Type B pancreatic cell (in vitro differentiated cells): ENCODE measurements at places on chromosomes 1 and 21. TPM values are rescaled to one million over a fixed set of nuclear protein-coding genes. Genes with fewer than 3 reads are reported as not detected.
A peak's percentile ranks its signal among the peaks of the same experiment; 100 is the strongest.

DNA sequence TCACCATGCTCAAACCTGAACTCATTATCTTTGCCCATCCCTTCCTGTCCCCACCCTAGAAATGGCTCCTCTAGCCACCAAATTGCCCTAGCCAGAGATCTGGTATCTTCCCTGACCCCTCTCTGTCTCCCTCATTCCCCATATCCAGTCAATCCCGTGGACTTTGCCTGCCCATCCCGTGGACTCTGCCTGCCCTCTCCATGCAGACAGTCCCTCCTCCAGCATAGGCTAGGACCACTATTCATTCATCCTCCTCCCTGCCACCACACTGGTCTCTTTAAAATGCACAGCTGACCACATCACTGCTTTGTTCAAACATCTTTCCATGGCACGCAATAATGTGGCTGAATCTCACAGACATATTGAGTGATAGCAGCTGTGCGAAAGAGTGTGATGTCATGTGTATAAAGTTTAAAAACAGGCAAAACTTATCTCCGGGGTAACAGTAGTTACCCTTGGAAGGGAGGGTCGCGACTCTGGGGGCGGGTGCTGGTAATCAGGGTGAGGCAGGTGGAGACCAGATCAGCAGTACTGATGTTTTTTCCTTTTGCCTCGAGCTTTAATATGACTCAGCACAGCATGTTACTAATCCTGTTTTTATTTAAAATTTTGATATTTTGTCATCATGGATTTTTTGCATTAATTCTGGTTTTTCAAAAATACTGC, 4.8 kb upstream of the SLC2A1 start:
- H3K27ac ChIP-seq = peak overlapping the region; percentile 97
- no peak for DNase-seq
- H3K36me3 ChIP-seq = no peaks in the 10 kb centered on the region
- peak overlapping the region; percentile 80 for H3K4me3 ChIP-seq
- peaks cover 48% of the 10 kb centered on the region for H3K4me1 ChIP-seq

- no peak overlapping the region for H3K4me3 ChIP-seq
- H3K4me1 ChIP-seq = peaks cover 38% of the 10 kb centered on the region
- no peak overlapping the region for H3K27ac ChIP-seq
- no peaks in the 10 kb centered on the region for H3K27me3 ChIP-seq
- H3K36me3 ChIP-seq = peaks cover 3% of the 10 kb centered on the region
These were observed 345.1 kb upstream of the USP24 start for GRCh38 chr1:55560266-55560665.

GRCh38 chr1:53413175-53414001, 45.8 kb upstream of the DMRTB1 start:
- H3K4me1 ChIP-seq = peaks cover 42% of the 10 kb centered on the region
- no peak overlapping the region for H3K27ac ChIP-seq
- DNase-seq = no peak
- H3K27me3 ChIP-seq = peaks cover 32% of the 10 kb centered on the region

- H3K27me3 ChIP-seq = peaks cover 3% of the 10 kb centered on the region
- no peaks in the 10 kb centered on the region for H3K36me3 ChIP-seq
- no peak overlapping the region for H3K27ac ChIP-seq
- peaks cover 5% of the 10 kb centered on the region for H3K4me1 ChIP-seq
These were observed 50.9 kb downstream of the EVA1C start for GRCh38 chr21:32463367-32463766.

ZFP69 gene
- total RNA-seq = 2.2 and 5.1 TPM in 2 replicates

LYSMD1 gene
- total RNA-seq = 8.9 and 12.3 TPM in 2 replicates

ACTL8 gene
- 0.22 TPM in 1 of 2 replicates, not detected in the other for total RNA-seq
